Uterus (tissue), 4 donors: ENCODE measurements at places on chromosomes 6 and 20. TPM values are rescaled to one million over a fixed set of nuclear protein-coding genes. Genes with fewer than 3 reads are reported as not detected.
A peak's percentile ranks its signal among the peaks of the same experiment; 100 is the strongest.

The KIF25 gene
- not detected for total RNA-seq

The RIPPLY2 gene
- total RNA-seq: not detected

The MCCD1 gene
- total RNA-seq: not detected

The PBOV1 gene
- not detected for total RNA-seq

The ABHD16B gene
- not detected for total RNA-seq

The WFDC5 gene
- total RNA-seq: not detected

The HRH3 gene
- total RNA-seq: not detected

The LY6G5B gene
- total RNA-seq: 1.0 TPM

The SRSF12 gene
- 12.7 TPM for total RNA-seq

The PHF1 gene
- 10.5 TPM for total RNA-seq

The COL9A1 gene
- not detected for total RNA-seq

The NKAPL gene
- not detected for total RNA-seq

The SLCO4A1 gene
- 28.2 TPM for total RNA-seq

DNA sequence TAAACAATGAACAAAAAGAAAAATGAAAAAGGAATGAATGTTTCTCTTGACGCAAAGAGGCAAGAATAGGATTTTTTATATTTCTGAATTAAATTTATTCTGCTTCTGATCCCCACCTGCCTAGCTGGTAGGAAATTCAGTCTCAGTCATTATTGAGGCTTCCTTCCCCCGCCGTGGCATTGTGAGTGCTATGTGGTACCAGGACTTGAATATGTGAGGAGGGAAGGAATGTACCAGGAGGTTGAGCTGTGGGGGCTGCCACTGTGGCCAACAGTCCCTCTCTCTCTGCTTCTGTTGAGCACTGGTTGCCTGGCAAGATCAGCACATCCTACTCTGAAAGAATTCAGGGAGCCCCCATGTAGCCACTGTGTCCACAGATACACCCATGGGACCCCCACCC lies 368.1 kb upstream of the JARID2 start:
- no peak for DNase-seq

GRCh38 chr6:78629154-78629721 lies 238.1 kb upstream of the IRAK1BP1 start:
- DNase-seq: no peak

- no peak for DNase-seq
Measured at GRCh38 chr6:107846262-107846795, 22.2 kb upstream of the SCML4 start.

GRCh38 chr20:44218446-44218845 lies 7.9 kb upstream of the OSER1 start:
- no peak for DNase-seq

DNA sequence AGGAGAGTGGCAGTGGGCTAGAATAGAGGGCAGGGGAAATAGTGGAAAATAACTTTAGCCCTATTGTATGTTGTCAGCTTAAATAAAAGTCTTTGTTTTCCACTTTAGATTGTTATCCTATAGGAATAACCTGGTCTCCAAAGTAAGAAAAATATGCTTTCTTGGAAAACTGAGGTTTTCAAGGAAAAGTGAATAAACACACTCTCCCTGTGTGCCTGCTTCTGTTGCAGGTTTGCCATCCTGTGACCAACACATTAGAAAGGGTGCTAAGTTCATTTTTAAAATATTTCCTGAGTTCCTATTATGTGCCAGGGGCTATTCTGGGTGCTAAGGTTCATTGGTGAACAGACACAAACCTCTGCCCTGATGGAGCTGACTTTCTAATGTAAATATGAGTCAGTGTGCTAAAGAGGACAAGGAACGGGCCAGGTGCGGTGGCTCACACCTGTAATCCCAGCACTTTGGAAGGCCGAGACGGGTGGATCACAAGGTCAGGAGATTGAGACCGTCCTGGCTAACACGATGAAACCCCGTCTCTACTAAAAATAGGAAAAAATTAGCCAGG lies 23.5 kb downstream of the BICRAL start:
- no peak for DNase-seq

- DNase-seq: no peak
Measured at GRCh38 chr20:8471465-8471864, 339.4 kb downstream of the PLCB1 start.

DNA sequence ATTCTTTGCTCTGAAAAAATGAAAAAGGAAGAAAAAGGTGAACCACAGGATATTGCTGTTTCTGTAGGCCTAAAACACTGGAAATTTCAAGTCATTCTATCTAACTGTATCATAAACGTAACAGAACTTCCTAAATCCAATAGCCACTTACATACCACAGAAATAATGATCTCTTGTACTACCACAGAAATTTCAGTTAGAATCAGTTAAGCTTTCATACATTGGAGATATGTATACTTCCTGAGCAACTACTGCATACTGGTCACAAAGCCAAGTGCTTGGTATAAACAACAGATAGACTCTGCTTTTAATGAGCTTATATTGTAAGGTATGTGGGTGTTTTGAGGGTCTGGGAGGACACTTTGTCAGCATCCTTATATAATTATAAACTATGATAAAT lies 38.6 kb downstream of the VTA1 start:
- DNase-seq: no peak

DNA sequence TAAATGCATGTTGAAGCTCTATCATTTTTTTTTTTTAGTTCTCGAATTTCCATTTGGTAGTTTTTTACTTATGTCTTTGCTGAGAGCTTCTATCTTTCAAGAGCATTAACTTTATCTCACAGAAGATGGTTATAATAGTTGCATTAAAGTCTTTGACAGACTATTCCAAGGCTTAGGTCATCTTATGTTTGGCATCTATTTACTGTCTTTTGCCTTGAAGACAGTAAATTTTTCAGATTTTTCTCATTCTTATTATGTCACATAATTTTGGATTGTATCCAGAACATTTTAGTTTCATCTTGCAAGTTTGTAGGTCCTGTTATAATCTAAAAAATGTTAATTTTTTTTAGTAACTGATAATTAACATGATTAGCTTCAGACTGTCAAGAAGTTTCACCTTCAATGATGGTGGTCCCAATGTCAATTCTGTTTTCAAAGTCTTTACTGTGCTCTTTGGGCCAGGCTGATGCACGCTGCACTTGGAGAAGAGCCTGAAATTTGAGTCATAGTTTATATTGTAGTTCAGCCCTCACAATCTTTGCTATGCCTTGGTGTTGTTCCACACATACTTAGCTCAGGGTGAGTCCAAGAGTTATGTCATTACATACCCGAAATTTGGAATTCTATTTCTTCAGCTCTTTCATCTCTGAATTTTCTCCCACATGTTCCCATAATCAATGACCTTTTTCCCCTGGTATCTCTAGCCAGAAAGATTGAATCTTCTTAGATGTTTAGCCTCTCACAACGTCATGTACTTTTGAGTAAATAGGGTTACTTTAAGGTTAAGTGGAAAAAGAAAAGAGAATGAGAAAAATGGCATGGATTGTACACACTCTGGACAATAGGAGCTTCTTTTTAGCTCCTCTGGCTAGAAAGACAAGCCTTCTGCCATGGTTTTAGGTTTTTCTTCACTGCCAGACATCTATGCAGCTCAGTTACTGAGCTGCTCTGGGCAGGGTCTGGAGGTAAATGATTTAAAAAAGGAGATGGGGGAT lies 110.3 kb upstream of the BTBD3 start:
- no peak for DNase-seq

GRCh38 chr20:20513720-20514119 lies 145.8 kb downstream of the INSM1 start:
- DNase-seq: no peak

DNA sequence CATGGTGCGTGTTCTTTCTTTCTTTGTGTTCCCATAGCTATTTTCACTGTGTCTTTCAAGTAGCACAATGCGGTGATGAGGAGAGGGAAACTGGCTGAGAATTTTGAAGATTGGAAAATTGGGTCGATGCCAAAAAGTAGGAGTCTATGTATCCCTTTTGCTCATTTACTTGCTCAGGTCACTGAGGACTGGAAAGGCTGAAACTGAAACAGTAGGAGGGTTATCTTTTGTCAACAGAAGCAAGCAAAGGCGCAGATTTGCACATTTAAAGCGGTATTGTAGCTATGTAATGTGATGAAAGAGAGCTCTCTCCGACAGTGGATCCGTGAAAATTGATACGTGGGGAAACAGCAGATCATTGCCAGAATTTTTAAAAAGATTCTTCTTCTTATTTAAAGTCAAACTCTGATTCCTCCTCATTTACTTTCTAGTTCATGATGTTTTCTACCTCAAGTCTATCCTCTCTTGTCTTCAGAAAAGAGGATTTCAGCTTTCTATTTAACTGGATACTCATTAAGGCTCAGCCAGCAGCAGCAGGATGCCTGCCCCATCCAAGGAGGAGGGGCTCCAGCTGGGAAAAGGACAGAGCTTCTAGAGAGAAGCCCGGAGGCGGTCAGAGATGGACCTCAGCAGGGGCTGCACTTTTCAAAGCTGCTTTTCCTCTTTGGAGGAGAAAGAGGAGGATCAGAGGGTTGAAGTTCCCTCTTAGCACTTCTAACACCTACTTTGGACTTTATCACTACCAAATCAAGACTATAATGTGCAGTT lies 15.9 kb upstream of the FYN start:
- DNase-seq: peak; percentile 37

GRCh38 chr6:166439366-166440091 lies 56.8 kb upstream of the MPC1 start:
- DNase-seq: no peak

DNA sequence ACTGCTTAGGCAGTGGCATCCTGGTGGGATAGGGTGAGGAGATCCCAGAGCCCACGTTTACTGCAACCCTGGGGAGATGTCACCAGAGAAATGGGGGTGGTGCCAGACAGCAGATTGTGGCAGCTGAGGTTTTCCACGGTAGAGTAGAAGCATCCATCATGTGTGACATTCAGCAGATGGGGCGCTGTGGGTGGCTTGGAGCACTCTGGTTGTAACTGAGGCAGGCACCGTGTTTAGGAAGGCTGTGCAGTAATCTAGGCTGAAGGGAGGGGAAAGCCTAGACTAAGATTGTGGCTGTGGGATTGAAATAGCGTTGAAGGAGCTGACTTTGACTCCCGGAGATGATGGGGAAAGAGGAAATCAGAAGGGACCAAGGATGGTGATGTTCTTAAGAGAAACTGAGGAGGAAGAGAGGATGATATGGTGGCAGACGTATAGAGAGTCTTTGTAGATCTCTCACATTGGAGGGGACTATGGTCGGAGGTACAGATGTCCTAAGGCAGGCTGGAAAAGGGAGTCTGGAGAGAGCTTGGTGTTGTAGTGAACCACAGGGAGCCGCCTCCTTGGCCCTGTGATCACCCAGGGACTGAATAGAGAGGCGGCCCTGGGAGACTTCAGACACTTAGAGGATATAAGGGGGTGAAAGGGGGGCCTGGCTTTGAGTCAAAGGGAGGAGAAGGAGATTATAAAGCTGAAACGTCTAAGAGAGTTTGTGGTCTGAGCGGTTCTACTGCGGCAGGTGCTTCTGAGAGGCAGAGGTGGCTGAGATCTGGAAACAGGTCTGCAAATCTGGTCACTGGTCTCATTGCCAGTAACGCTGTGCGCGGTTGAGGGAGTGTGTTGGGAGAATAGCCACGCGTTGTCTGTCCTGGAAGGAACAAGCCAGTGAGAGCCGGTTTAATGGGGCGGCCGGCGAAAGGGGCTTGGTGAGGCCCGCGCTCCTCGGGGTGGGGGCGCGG lies 792 bp upstream of the MICA start:
- no peak for DNase-seq

DNA sequence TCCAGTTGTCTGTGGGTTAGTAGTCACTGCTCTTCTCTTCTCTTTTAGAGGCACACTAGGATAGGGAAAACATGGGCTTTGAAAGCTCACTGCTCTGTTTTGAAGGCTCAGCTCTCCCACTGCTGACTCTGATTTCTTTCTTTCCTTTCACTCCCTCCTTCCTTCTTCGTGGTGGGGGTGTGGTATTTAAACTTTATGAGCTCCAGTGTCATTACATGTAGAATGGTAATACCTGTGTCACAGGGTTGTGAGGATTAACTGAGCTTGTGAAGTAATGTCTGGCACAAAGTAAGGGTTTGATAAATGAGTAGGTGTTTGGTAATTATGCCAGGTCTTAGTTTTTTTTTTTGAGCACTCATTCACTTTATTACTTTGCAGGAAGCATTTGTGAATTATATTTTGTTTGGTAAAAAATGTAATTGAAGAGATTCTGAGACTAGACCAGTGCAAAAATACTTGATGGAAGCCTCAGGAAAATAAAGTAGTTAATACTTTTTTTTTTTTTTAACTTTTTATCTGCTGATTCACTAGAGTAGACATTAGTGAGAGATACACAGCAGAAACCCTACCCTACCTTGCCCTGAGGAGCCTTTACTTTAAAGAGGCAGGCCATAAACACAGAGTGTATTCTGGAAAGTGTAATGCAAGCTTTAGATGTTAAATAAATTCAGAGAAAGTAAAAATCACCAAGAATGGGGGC lies 17.3 kb downstream of the SMAP1 start:
- DNase-seq: no peak

DNA sequence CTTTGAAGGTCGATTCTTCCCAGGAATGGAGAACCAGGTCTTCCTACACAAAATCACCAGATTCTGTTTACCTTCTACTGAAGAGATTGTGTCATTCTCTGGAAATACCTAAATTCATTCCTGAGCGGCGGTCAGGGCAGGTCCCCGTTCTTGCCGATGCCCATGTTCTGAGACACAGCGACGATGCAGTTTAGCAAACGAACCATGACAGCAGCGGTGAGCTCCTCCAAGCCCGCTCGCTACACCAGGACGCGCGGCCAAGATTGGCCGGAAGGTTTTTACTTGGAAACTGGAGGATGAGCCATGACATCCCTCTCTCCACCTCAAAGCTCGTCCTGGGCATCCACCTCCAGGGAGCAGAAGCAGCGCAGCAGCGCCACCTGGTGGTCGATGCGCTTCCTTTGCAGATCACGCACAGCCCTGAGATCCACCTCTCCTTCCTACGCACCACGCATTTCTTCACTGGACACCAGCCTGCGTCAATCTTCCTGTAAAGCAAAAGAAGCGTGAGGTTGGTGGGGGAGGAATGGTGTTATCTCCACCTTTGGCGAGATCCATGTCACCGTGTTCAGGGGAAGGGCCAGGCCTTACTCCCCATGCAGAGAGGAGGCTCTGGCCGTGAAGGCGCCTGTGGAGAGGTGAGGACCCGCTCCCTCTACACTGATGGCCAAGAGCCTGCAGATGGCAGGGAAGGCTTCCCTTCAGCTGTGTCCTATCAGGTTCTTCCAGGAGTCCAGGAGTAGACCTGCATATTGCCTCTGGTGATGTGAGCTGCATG lies 9.9 kb upstream of the HLA-B start:
- DNase-seq: peak; percentile 88

- no peak for DNase-seq
Measured at GRCh38 chr6:48490658-48491057, 379.7 kb upstream of the PTCHD4 start.

DNA sequence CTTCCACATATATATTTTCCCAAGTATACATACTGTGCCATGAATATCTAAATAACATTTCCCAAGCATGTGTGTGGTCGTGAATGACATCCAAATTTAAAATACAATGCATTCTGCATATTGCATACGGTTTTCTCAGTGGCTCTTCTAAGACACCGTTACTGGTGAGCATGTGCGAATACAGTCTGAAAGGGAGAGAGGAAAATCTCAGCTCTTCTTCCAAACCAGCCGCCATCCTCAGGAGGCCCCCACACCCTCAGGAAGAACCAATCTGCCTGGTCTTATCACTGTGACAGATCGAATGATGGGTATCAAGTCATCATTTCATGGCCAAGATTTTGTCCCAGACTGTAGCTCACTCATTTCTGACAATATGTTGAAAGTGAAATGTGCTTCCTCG lies 50.7 kb downstream of the ADAT2 start:
- DNase-seq: no peak

- DNase-seq: no peak
Measured at GRCh38 chr6:97026298-97026697, 101.8 kb downstream of the KLHL32 start.

- no peak for DNase-seq
Measured at GRCh38 chr20:51832276-51832675, 30.0 kb upstream of the SALL4 start.
